ENCODE measurements at places on chromosomes 5 and 9.

- no peaks in the 10 kb centered on the region for H3K4me1 ChIP-seq
- H3K4me3 ChIP-seq = no peak overlapping the region
- H3K27me3 ChIP-seq = no peaks in the 10 kb centered on the region
- no peak overlapping the region for H3K27ac ChIP-seq
- no peaks in the 10 kb centered on the region for H3K36me3 ChIP-seq
These were observed 124.4 kb downstream of the DCP2 start for GRCh38 chr5:113100981-113101380.

GRCh38 chr9:114588210-114588609, 641 bp downstream of the ATP6V1G1 start:
- H3K27me3 ChIP-seq = no peaks in the 10 kb centered on the region
- H3K36me3 ChIP-seq = peaks cover 5% of the 10 kb centered on the region
- peak overlapping the region; percentile 68 for H3K4me3 ChIP-seq
- H3K27ac ChIP-seq = peak overlapping the region; percentile 85
- peaks cover 37% of the 10 kb centered on the region for H3K4me1 ChIP-seq

GRCh38 chr5:171223927-171224326, 85.1 kb upstream of the TLX3 start:
- H3K4me1 ChIP-seq = no peaks in the 10 kb centered on the region
- no peak for DNase-seq
- no peak overlapping the region for H3K27ac ChIP-seq

DNA sequence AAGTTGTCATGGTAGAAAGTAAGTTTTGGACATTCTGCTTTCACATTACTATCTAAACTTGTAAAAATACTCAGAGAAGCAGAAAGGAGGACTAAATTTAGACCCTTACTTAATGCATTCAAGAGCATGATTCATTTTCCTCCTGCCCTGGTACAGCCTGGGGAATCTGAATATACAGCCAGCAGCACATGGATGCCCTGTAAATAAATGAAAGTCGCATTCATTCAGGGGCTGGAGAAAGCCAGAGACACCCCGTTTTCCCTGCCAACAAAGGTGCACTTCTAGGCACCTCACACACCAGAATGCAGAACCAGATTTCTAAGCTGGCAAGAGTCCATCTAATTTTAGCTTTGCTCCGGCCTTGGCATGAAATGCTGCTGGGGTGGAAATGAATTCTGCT, 172.7 kb upstream of the KLF9 start:
- H3K36me3 ChIP-seq = no peaks in the 10 kb centered on the region
- no peak overlapping the region for H3K27ac ChIP-seq
- no peak overlapping the region for H3K4me3 ChIP-seq
- H3K27me3 ChIP-seq = no peaks in the 10 kb centered on the region
- H3K4me1 ChIP-seq = no peaks in the 10 kb centered on the region
- no peak for DNase-seq

GRCh38 chr9:71769175-71770161, 1.2 kb upstream of the CEMIP2 start:
- H3K4me3 ChIP-seq = peak overlapping the region; percentile 60
- DNase-seq = peak; percentile 54
- H3K27me3 ChIP-seq = no peaks in the 10 kb centered on the region
- H3K36me3 ChIP-seq = no peaks in the 10 kb centered on the region
- peaks cover 16% of the 10 kb centered on the region for H3K4me1 ChIP-seq
- H3K27ac ChIP-seq = peak overlapping the region; percentile 68

- no peak for DNase-seq
- no peaks in the 10 kb centered on the region for H3K27me3 ChIP-seq
- H3K36me3 ChIP-seq = no peaks in the 10 kb centered on the region
These were observed 15.0 kb upstream of the GPX3 start for GRCh38 chr5:151005187-151005949.

DNA sequence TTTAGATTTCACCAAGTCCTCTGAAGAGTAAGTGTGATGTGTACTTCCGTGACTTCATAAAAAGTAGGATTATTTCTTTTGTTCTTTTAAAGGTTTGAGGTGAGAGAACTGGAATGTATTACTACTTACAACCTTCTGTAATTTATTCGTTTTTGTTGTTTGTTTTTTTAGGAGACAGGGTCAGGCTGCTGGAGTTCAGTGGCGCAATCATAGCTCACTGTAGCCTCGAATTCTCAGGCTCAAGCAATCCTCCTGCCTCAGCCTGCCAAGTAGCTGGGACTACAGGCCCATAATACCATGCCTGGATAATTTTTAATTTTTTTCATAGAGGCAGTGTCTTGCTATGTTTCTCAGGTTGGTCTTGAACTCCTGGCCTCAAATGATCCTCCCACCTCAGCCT, 68.3 kb upstream of the RETREG1 start:
- no peak overlapping the region for H3K27ac ChIP-seq
- no peaks in the 10 kb centered on the region for H3K4me1 ChIP-seq
- no peaks in the 10 kb centered on the region for H3K36me3 ChIP-seq
- no peak overlapping the region for H3K4me3 ChIP-seq
- no peak for DNase-seq

GRCh38 chr5:12237837-12238575, 333.8 kb upstream of the CTNND2 start:
- H3K27me3 ChIP-seq = no peaks in the 10 kb centered on the region
- no peak overlapping the region for H3K27ac ChIP-seq
- H3K36me3 ChIP-seq = no peaks in the 10 kb centered on the region
- no peaks in the 10 kb centered on the region for H3K4me1 ChIP-seq

DNA sequence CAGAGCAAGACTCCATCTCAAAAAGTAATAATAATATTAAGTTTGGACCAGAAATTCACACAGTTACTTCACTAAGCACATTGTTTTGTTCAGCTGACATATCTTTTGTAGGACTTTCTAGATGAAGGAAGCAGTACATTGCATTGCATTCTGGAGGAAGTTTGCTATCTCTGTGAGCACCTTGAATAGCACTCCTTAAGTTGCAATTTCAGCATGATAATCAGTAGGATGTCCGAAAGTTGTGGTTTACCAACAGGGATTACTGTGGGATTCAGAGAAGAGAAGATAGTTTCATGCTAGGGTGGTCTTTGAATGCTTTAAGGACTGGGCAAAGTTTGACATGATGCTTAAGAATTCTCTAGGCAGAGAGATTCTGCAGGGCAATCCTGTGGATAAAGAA, 18.4 kb upstream of the TTC23L start:
- no peak for DNase-seq
- H3K4me1 ChIP-seq = no peaks in the 10 kb centered on the region
- no peaks in the 10 kb centered on the region for H3K36me3 ChIP-seq
- no peak overlapping the region for H3K27ac ChIP-seq

GRCh38 chr5:159855476-159856191, 60.6 kb upstream of the ADRA1B start:
- no peaks in the 10 kb centered on the region for H3K27me3 ChIP-seq
- H3K4me3 ChIP-seq = no peak overlapping the region
- no peak for DNase-seq
- H3K36me3 ChIP-seq = no peaks in the 10 kb centered on the region
- H3K27ac ChIP-seq = no peak overlapping the region

- no peaks in the 10 kb centered on the region for H3K4me1 ChIP-seq
- H3K27me3 ChIP-seq = no peaks in the 10 kb centered on the region
- H3K4me3 ChIP-seq = no peak overlapping the region
- DNase-seq = no peak
These were observed 72.3 kb downstream of the SEMA5A start for GRCh38 chr5:9473624-9474023.

GRCh38 chr9:130117376-130117775, 54.8 kb upstream of the NCS1 start:
- no peak for DNase-seq
- peaks cover 30% of the 10 kb centered on the region for H3K36me3 ChIP-seq
- H3K27ac ChIP-seq = no peak overlapping the region

- no peak overlapping the region for H3K27ac ChIP-seq
- DNase-seq = no peak
- no peak overlapping the region for H3K4me3 ChIP-seq
These were observed 199.8 kb upstream of the MVB12B start for GRCh38 chr9:126126807-126127206.

GRCh38 chr5:127555826-127556225, 38.4 kb downstream of the PRRC1 start:
- no peak overlapping the region for H3K4me3 ChIP-seq
- H3K27ac ChIP-seq = no peak overlapping the region
- peaks cover 22% of the 10 kb centered on the region for H3K36me3 ChIP-seq
- no peaks in the 10 kb centered on the region for H3K4me1 ChIP-seq
- H3K27me3 ChIP-seq = no peaks in the 10 kb centered on the region

GRCh38 chr9:97128919-97129318, 90.0 kb upstream of the CTSV start:
- no peaks in the 10 kb centered on the region for H3K27me3 ChIP-seq
- no peak overlapping the region for H3K4me3 ChIP-seq
- no peaks in the 10 kb centered on the region for H3K36me3 ChIP-seq
- no peaks in the 10 kb centered on the region for H3K4me1 ChIP-seq

GRCh38 chr9:134152022-134152448, 12.3 kb downstream of the RNU6ATAC start:
- no peaks in the 10 kb centered on the region for H3K4me1 ChIP-seq
- H3K36me3 ChIP-seq = peaks cover 73% of the 10 kb centered on the region
- no peak for DNase-seq
- no peaks in the 10 kb centered on the region for H3K27me3 ChIP-seq

- DNase-seq = peak; percentile 79
- H3K36me3 ChIP-seq = no peaks in the 10 kb centered on the region
- H3K27ac ChIP-seq = peak overlapping the region; percentile 89
- peaks cover 23% of the 10 kb centered on the region for H3K4me1 ChIP-seq
These were observed 1.5 kb downstream of the RNF145 start for GRCh38 chr5:159207686-159208513.

DNA sequence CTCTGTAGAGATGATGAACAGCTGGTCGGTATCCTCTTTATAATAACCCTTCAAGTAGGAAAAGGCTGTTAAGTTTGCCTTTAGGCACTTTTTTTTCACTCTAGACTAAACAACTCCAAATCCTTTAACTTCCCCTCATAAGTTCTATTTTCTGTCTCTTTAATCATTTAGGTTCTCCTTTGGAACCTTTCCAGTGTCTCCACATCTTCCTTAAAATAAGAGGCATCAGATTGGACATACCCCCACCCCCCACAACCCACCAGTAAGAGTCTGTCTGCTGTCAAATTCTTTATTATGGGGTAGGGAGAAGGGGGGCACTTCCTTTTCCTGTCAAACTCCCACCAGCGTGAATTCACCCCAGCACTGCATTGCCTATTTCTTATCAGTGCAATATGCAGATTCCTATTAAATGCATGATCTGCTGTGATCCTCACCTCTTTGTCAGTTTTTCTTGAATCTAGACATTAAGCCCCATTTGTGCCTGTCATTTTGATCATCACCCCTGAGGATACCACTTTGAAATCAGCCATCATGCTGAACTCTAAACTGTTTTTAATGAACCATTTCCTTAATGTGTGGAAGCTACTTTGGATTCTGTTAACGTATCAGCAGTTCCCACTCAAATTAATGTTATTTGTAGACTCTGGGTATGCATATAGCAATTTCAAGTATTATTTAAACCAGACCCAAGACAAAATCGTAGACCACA, 212.2 kb downstream of the PDZD2 start:
- no peak overlapping the region for H3K4me3 ChIP-seq
- peaks cover 7% of the 10 kb centered on the region for H3K4me1 ChIP-seq
- no peak overlapping the region for H3K27ac ChIP-seq
- H3K36me3 ChIP-seq = no peaks in the 10 kb centered on the region
- no peak for DNase-seq
- H3K27me3 ChIP-seq = peaks cover 4% of the 10 kb centered on the region

DNA sequence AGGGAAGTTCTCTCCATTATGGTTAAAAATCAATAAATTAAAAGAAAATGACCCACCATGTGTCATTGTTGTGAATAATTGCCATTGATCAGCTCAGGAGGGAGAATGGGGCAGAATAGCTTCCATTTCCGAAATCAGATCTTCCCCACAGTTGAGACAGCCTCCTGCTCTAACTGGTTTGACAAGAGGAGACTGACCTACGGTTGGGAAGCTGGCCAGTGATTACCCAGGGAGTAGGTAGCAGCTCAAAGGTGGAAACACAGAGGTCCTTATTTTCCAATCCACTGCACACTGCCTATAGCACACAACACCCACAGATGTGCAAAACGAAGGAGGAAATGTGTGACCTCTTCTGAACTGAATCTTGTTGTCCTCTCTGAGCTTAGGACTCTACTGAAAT, 69.0 kb upstream of the DAPK1 start:
- H3K27ac ChIP-seq = no peak overlapping the region
- H3K27me3 ChIP-seq = no peaks in the 10 kb centered on the region
- no peaks in the 10 kb centered on the region for H3K36me3 ChIP-seq
- H3K4me1 ChIP-seq = no peaks in the 10 kb centered on the region

- no peaks in the 10 kb centered on the region for H3K27me3 ChIP-seq
- no peaks in the 10 kb centered on the region for H3K4me1 ChIP-seq
- no peak for DNase-seq
- peaks cover under 1% of the 10 kb centered on the region for H3K36me3 ChIP-seq
- no peak overlapping the region for H3K4me3 ChIP-seq
These were observed 27.7 kb downstream of the ECPAS start for GRCh38 chr9:111456529-111456928.

Data from effector memory CD4-positive, alpha-beta T cell (primary cell).